ENCODE measurements at places on chromosomes 11 and 22.

GRCh38 chr22:37657590-37658132 is 862 bp upstream of the PDXP start:
- DNase-seq, result no peak

GRCh38 chr22:31211482-31211861 is 626 bp upstream of the LIMK2 start:
- DNase-seq, result no peak

DNA sequence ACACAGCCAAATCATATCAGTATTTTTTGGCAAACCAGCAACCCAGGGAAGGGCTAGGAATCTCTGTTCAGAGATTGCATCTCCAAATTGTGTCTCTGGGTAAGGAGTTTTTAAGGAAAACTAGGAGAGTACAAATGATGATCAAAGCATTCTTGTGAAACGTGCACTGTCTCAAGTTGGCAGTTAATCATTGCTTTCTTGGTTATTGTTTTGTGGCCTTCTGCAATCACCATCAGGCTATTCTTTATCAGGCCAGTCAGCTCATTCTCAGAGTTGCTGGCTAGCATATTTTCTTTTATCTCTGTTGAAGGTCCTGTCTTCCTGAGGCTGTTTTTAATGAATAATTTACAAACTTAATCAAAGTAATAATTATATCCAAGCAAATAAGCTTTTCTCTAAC is 129.1 kb upstream of the CCDC179 start:
- DNase-seq, result no peak

DNA sequence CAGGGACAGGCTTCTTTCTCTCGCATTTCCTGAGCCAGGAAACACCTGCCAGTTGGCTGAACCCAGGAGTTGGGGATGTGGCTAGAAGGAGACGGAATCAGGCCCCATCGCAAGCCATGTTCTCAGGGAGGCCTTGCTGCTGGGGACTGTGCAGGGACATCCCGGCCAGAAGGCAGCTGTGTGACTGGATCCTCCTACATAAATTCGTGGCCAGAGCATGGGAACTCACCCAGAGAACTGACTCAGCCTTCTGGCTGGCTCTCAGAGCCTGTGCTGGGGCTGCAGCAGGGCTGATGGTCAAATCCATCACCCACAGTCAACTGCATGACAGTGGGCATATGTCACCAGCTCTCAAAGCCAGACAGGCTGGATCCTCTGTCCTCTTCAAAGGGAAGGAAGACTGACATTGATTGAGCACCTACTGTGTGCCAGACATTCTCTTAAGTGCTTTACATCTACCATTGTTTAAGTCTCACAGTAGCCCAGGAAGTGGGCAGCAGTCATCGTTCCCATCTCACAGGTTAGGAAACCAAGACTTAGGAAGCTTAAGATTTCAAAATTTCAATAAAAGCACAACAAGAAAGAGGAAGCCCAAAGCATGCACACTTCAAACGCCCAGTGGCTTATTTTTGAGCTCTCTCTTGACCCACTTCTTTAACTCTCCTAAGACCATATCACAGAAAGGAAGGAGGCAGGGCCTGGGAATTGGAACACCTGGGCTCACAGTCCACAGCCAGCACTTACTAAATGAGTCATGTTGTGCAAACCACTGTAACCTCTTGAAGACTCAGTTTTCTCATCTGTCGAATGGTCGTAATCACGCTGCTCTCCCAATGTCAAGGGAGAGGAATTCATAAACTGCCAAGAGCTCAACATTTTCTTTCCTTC is 30.9 kb upstream of the CACNG2 start:
- DNase-seq, result no peak

GRCh38 chr11:5276697-5277096 is 7.0 kb upstream of the HBE1 start:
- no peak for DNase-seq

- no peak for DNase-seq
Measured at GRCh38 chr11:132972565-132972964, 559.7 kb downstream of the OPCML start.

GRCh38 chr11:79189055-79189454 is 251.8 kb downstream of the TENM4 start:
- no peak for DNase-seq

DNA sequence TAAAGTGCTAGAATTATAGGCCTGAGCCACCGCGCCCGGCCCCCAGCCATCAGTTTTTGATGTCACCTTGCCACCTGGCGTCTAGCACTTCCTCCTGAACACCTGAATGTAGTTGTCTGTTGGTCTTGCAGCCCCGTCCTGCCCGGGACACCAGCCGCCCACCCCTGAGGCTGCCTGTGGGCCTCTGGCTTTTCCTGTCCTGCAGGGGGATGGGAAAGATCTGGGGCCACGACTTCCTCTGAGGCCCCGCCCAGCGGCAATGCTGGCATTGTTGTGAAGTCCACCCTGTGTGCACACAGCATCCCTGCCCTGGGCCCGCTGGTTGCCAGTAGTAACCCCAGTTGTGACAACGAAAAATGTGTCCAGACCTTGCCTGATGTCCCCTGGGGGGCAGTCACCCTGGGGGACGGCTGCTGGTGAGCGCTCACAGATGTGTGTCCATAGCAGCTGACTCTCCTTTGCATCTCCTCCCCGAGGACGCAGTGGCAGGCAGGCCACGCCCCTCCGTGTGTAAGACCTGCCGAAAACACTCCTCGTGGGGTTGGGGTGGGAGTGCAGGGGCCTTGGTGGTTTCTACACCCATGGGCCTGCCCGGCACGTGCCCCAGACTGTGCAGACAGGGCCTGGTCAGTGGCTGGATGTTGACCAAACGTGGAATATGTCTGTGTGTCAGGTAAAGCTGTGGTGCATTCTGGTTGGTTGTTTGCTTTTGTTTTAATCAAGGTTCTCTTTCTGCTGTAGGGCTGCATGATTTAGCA is 6.8 kb downstream of the SELENOO start:
- peak; percentile 66 for DNase-seq

- no peak for DNase-seq
Measured at GRCh38 chr22:37500745-37501609, 14.8 kb upstream of the MFNG start.

- no peak for DNase-seq
Measured at GRCh38 chr22:43825651-43826050, 13.5 kb upstream of the EFCAB6 start.

GRCh38 chr22:17612057-17612456 is 16.5 kb downstream of the ATP6V1E1 start:
- DNase-seq, result no peak

DNA sequence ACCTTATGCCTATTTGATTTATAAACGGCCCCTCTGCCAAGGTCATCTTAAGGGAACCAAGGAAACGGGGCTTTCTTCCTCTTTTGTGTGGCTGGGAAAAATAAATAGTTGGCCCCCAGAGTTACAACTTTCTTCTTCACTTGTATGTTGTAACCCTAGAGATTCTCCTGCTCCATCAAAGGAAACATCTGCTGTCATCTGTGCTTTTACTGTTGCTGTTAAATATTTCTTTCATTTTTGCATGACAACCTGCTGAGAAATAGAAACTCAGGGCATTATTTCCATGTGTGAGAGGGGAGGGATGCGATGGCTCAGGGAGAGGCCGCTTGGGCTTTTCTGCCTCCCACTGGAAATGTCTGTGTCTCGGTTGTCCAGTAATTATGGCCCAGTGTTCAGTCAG is 21.8 kb upstream of the CDC42EP2 start:
- DNase-seq, result no peak

DNA sequence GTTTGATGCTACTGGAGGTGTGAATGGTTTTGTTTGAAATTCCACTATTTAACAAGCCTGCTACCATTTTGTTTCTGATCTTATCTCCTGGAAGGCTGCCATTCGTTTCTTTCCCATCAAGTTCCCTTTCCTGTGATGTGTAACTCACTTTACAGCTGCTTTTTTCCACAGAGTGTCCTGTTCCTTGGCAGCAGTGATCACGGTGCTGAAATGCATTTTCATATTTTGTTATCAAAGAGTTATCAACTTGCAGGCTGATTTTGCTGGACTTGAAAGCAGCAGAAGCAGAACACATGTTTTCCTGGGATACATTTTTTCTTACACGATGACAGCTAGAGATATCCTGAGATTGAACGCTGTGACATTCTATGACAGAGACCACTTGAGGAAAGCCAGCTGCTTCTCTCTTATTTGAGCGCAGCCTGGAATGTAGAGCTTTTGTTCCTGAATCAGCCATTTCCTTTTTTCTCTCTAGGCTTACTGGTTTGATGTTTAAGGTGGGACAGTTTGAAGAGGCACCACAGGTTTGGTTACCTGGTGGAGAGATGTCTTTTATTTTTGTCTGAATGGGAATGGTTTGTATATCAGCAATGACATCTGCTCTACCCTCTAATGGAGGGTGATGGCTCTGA is 34.7 kb downstream of the PRR14L start:
- DNase-seq, result no peak

- no peak for DNase-seq
Measured at GRCh38 chr11:78158987-78159652, 19.7 kb upstream of the ALG8 start.

DNA sequence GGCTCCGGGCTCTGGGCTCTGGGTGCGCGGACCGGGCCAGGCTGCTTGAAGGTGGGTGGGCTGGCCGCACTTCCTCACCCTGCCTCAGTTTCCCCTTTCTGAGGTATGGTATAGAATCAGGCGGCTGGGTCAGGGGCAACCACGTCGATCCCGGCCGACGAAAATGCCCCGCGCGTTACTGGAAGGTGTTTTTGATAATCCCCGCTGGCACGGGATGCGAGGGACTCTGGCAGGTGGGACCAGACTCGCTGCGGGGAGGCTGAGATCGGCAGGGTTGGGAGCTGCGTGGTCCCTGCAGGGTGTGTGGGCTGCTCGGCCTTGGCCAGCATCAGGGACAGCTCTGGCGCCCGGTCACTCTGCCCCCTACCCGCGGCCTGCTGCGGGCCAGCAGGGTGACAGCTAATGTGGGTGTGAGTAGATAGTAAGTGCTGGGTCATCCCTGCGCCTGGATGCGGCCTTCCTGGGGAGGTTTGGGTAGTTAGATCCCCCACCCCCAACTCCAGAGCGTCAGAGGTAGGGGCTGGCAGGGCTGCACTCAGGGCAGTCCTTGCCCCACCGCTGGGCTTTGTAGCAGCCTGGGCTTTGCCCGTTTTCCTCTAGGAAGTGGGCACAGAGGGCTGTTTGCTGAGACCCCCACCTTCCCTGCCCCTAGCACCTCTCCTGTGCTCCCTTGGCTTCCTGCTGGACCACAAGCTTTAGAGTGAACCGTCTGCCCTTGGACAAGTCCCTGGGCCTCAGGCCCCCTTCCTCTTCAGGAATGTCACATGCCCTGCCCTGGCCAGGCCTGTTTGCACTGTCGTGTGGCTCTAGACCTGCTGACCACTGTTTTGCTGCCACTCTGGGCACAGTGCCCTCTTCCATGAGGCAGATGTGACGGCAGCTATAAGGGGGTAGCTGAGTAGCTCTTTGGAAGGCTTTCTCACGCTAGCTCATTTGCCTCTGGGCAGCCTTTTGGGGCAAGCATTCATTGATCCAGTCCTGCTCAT is 579 bp downstream of the TANGO2 start:
- no peak for DNase-seq
